ENCODE measurements at places on chromosomes 6 and 20.

DNA sequence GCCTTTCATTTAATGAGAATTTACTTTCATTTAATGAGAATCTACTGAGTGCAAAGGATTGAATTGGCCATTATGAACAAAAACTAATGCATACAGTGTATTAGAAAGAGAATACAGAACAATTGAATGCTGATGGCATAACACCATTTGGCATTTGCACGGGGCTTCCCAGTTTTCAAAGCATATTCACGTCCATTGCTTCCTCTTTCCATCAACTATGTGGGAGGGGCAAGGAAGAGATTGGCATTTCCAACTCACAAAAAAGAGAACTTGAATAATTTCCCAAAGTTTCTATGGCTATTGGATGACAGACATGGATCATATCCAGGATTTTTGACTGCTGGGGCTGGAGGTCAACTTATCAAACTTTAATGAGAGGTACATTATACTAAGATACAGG, 23.2 kb upstream of the ARG1 start:
- DNase-seq, result no peak
- no peaks in the 10 kb centered on the region for H3K36me3 ChIP-seq

- H3K4me3 ChIP-seq, result no peak overlapping the region
- peaks cover 35% of the 10 kb centered on the region for H3K27me3 ChIP-seq
- H3K36me3 ChIP-seq, result no peaks in the 10 kb centered on the region
- H3K4me1 ChIP-seq, result no peaks in the 10 kb centered on the region
Measured at GRCh38 chr20:63155266-63156165, 60.4 kb downstream of the YTHDF1 start.

GRCh38 chr6:100491952-100492670, 27.4 kb upstream of the SIM1 start:
- no peaks in the 10 kb centered on the region for H3K36me3 ChIP-seq
- no peak overlapping the region for H3K27ac ChIP-seq
- H3K27me3 ChIP-seq, result no peaks in the 10 kb centered on the region
- no peak for DNase-seq
- no peak overlapping the region for H3K4me3 ChIP-seq
- H3K4me1 ChIP-seq, result no peaks in the 10 kb centered on the region

DNA sequence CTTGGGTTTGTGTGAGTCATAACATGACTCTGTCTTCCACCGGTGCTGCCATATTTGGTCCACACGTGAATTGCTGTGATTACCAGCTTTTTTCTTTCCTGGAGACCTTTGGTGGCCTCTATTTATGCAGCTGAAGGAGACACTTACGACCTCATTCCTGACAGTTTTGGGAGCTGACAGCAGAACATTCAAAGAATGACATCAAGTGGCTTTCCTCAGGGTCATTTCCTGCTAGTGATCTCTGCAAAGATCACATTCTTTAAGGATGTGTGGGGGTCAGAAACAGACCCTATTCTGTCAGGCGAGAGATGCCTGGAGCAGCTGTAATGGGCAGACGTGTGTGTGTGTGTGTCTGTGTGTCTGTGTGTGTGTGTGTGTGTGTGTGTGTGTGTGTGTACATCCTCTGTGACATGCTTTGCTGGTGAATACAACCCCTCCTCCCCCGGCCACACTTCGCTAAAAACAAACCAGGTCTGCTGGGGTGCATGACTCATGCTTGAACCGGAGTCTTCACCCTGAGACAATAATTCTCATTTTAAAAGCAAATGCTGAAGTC, 115.6 kb downstream of the TMEM170B start:
- H3K4me3 ChIP-seq, result no peak overlapping the region
- DNase-seq, result peak; percentile 91
- no peaks in the 10 kb centered on the region for H3K36me3 ChIP-seq

DNA sequence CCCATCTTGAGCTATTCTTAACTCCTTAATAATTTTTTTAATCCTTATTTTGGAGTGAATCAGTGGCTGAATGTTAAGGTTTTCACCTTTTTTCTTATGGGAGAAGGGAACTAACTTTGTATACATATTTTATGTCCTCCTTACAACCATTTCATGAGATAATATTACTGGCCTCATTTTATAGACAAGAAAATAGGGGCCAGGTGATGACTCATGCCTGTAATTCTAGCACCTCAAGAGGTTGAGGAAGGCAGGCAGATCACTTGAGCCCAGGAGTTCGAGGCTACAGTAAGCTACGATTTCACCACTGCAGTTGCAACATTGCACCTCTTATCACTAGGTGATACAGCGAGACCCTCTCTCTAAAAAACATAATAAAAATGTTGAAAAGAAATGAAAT, 128.7 kb downstream of the TMEM242 start:
- no peak overlapping the region for H3K4me3 ChIP-seq
- H3K36me3 ChIP-seq, result peaks cover 41% of the 10 kb centered on the region
- peaks cover 15% of the 10 kb centered on the region for H3K4me1 ChIP-seq
- H3K27ac ChIP-seq, result no peak overlapping the region
- no peak for DNase-seq

GRCh38 chr6:116205281-116205680, 48.6 kb downstream of the TSPYL4 start:
- no peaks in the 10 kb centered on the region for H3K36me3 ChIP-seq
- no peak overlapping the region for H3K4me3 ChIP-seq
- H3K4me1 ChIP-seq, result no peaks in the 10 kb centered on the region
- peak; percentile 55 for DNase-seq

DNA sequence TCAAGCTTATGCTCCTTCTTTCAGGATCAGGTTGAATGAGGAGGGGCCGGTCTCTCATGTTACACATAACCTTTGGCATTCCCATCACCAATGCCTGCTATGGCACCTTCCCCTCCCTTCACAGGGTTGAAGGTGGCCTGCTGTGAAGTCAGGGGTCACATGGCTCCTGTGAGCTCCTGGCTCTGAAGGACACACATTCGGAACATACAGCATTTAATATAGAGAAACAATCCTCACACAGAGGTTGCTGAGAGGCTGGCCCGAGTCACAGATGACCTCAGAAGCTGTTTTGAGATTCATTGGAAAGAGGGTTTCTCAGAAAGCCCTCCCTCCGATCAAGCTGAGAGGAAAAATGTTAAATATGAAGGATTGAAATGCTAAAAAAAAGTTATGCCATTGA, 82.1 kb downstream of the PSMG4 start:
- H3K27ac ChIP-seq, result peak overlapping the region; percentile 70
- DNase-seq, result peak; percentile 26
- H3K4me1 ChIP-seq, result peaks cover 52% of the 10 kb centered on the region

DNA sequence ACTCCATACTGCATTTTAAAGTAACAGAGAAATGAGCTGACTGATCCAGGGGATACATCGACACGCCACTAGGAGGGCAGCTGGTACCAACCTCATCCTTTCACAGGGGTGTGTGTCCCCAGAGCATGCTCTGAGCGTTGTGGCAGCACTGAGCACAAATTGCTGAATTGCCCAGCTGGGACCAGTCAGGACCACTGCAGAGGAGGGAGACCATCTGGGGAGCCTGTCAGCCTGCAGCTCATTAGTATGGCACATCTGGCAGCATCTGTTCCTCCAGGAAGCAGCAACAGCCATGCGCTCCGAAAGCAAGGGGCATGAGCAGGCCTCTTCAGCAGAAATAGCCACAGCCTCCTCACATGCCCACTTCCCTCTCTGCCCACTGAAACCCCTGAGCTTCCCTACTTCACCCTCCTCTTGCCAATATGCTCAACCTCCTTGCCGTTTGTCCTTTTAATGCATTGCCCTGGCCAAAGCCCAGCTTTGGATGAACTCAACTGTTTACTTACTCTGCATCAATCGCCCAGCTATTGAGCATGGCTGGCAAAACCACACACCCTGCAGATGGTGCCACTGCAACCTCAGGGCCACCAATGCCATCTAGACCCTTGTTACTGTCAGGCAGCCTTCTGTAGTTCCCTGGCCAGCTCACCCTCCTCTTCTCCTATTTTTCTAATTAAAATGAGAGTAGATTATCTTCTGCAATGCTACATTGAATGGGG, 77.6 kb upstream of the NEDD9 start:
- H3K27ac ChIP-seq, result no peak overlapping the region
- H3K36me3 ChIP-seq, result no peaks in the 10 kb centered on the region
- DNase-seq, result no peak

Data from cardiac muscle cell (in vitro differentiated cells and primary cell).